Left lung (tissue), 14 donors: ENCODE measurements at places on chromosomes 2 and 18. TPM values are rescaled to one million over a fixed set of nuclear protein-coding genes. Genes with fewer than 3 reads are reported as not detected.

DNA sequence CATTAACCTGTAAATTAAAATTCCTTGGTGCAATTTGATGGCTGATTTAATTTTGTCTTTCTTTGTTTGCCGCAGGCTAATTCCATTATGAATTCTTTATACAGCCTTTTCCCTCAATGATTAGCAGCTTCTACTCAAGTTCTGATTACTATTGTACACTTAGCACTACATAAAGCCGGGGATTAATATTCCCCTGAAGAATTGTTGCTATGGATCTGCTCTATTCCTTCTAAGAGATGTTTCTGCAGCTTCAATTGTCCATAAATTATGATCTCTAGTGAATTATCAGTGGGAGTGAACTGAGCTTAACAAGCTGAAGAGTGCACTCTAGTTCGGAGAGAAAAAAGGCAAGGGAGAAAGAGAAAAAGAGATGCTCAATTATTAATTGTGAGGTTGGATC, 433.7 kb upstream of the SPRED2 start:
- no peak for DNase-seq

- no peak for DNase-seq
Measured at GRCh38 chr2:152618193-152618564, 99.1 kb downstream of the PRPF40A start.

DNA sequence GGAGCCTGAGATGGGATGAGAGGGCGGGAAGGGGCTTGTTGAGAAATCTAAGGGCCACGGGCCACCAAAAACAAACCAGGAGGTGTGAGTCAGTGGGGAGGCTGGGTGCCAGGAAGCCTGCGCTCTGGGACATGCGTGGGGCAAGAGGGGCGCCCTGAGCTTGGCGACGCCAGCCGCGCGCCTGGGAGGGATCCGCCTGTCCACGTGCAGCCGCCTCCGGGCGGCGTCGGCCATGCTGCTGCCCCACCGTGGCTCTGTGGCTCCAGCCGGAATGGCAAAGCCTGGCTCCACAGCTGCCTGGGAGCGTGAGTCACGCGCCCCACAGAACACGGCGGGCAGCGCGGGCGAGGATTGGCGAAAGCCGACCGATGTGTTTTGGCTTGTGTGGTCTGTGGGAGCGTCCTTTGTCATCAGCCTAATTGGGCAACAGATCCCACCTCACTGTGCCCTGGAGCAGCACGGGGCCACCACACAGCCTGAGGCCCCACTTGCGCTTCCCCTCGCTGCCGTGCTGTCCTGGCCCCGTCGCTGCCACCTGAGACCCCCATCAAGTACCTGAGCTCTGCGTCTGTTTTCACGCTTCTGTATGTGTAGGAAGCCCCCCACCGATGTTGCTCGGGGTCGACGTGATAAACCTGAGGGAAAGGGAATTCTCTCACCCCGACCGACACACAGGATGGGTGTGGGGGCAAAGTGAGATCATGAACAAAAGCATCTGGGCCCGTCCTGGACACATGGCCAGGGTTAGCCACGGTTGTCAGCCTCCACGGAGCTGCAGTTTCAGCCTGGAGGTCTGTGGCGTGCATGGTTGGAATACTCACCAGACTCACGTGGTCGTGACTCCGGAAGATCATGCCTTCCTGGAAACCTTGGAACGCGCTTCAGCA, 80.5 kb downstream of the NFATC1 start:
- DNase-seq: no peak

GRCh38 chr18:3332376-3332775, 70.4 kb downstream of the MYL12B start:
- no peak for DNase-seq

DNA sequence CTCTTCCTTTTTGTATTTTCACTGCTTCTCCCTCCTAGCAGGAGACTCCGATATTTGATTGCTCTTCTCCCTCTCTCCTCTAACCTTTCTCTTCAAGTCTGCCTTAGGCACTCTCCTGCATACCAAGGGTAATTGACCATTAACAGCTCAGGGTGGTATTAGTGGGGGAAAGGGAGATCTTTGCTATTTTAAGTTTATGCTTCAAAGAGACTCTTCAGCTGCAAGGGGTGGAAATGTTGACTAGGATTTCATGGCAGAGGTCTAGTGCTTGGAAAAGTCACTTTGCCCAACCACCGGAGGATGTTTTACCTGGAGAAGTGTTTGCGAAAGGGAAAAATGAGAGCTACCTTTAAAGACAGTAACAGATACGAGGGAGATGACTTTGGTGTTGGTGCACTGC, 453.7 kb downstream of the SLC4A3 start:
- no peak for DNase-seq

DNA sequence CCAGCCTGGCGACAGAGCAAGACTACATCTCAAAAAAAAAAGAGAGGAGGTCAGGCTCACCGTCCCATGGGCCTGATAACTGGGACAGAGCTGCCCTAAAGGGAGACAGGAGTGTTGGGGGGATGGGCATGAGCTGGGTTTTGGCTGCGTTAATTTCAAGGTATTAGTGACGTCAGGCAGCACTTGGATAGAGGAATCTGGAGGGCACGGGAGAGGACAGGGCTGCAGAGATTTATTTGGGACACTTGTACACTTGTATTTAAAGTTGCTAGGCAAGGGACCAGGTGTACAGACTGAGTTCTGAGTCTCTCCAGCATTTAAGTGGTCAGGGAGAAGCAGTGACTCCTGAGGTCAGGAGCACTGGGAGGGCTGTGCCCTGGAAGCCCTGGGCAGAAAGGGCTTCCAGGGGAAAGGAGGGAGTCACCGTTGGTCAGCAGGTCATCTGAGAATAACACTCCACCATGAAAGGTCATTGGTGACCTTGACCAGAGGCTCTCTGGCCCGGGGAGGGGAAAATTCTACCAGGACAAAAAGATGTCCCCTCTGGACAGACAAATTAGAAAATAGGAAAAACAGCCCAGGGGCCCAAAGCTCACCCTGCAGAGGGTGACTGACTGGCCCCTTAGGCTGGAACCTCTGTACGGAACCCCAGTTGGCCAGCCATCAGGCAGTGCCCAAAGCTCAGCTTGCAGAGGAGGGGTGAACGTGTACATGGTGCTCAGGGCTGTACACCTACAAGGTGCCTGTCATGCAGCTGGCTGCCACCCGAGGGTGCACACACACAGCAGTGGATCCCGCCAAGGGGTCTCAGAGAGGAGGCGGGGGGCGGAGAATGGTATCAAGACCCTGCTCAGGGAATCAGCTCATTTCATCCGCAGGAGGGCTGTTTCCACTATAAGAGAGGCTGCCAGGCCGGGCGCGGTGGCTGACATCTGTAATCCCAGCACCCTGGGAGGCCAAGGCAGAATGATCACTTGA, 23.0 kb upstream of the CNNM3 start:
- no peak for DNase-seq

DNA sequence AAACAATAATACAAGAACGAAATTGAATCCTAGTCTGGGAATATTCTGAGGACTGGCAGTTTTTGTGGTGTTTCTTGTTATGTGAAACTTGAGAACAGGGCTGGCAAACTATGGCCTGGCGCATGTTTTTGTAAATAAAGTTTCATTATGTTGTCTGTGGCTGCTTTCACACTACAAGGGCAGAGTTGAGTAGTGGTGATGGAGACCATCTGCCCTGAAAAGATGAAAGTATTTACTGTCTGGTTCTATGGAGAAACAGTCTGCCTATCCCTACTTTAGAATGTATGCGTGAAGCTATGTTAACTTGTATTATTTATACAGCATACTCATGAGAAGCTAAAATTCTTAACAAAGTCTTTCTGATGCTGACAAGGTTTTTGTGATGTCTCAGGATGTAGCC, 351.9 kb downstream of the LRRTM1 start:
- no peak for DNase-seq

- DNase-seq: no peak
Measured at GRCh38 chr18:32405588-32405987, 65.1 kb downstream of the GAREM1 start.

DNA sequence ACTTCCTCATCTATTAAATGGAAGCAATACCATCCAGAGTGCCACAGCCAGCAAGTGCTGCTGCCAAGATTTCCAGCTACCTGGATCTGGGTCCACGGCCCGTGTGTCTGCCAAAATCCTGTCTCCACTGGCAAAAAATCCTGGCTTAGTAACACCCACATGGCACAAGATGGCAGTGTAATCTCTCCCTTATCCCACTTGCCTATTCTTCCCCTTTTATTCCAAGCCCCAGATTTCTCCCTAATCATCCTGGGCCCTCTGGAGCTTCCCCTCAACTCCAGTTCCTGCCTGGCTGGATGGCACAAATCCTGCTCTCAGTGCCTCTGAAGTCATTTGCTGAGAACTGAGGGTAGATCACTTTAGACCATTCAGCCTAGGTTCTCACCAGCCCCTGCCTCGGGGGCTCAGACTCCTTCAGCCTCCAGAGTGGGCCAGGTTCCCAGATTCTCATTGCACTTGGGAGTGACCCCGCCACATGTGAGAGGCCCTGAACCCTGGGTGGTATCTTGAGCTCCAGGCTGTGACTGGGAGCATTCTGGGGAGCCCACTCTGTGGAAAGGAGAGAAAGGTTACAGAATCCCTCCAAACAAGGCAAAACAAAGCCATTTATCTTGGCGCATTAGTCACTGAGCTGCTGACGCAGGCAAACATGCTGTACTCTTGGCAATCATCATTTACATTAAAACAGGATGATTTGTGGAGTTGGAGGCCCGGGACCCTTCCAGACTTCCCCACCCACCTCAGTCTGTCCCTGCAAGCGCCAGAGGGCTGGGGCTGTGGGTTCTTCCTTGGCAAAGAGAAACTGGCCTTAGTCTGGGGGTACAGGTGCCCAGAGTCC, 325.8 kb downstream of the DYSF start:
- DNase-seq: no peak

DNA sequence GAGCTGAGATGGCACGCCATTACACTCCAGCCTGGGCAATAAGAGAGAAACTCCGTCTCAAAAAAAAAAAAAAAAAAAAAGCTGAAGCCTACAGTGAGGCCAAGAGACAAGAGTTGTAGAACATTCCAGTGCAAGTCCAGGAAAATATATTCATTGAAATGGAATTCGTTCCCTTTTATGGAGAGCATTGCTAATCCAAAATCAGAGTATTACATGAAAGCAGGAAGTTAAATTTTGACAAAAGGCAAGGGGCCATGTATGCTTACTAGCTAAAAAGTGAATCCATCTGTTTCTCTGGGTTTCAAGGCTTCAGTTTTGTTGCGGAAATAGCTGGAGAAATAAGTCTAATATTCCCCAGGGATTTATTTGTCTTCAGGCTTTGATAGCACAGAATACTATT, 471.7 kb downstream of the THSD7B start:
- DNase-seq: no peak

GRCh38 chr2:17752246-17752645, 1.4 kb downstream of the SMC6 start:
- no peak for DNase-seq

DNA sequence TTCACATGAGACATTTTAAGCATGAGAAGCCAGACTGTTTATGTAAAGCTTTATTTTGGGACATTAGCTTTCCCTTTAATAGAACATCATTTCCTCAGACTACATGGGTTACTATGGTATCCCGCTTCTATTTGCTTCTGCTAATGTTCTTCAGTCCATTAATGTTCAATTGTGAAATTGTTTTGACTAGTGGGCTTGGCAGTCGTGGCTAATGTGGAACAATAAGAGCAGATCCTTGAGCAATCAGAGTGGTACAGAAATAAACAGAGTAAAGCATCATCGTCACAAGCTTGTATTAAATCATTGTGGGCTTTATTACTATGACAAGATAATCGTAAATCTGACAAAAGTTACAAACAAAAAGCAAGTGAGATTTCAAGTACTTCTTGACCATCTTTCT, 60.2 kb downstream of the PDE1A start:
- no peak for DNase-seq

GRCh38 chr2:37156857-37157714, at the start of gene EIF2AK2:
Gene EIF2AK2, minus strand, starts transcription at chr2:37156980. Its CDS starts 9,174 bp downstream, at chr2:37147806.
- DNase-seq: peak; percentile 95

- DNase-seq: no peak
Measured at GRCh38 chr18:77671456-77672167, 422.0 kb downstream of the GALR1 start.

DNA sequence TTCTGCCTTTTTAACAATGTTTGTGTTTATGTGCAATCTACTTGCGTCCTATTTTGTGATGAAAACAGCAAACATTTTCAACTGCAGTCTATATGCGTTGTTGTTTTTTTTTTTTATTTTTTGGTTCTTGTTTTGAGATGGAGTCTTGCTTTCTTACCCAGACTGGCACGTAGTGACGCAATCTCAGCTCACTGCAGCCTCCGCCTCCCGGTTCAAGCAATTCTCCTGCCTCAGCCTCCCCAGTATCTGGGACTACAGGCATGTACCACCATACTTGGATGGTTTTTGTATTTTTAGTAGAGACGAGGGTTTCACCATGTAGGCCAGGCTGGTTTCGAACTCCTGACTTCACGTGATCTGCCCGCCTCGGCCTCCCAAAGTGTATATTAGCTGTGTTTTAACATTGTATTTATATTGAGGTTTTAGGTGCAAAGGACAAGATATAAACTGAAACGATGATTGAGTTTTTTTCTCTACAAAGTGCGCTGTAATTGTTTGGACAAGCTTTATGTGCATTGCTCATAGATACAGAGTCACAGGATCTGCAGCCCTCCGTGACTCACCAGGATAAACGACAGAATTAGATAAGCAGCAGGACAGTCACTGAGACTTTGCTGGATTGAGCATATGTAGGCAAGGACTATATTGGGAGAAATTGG, 17.4 kb downstream of the CDH7 start:
- DNase-seq: no peak

DNA sequence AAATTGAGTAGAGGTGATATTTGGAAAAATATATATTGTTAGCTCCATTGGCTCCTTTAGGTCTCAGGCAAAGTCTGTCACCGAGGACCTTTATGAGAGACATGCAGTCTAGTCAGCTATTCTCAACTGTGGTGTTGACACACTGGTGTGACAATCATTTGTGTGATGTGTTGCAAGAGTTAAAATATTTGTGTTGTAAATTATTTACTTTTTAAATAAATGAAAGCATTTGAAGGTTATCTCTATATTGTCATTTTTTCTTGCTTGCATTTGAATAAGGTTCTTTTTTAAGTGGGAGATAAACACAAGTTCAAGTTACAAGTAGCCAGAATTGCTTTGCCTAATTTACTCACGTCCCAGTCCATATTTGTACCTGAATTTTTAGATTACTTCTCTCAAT, 4.3 kb downstream of the REL start:
- no peak for DNase-seq

- DNase-seq: no peak
Measured at GRCh38 chr2:48756289-48756688, 765 bp upstream of the LHCGR start.

DNA sequence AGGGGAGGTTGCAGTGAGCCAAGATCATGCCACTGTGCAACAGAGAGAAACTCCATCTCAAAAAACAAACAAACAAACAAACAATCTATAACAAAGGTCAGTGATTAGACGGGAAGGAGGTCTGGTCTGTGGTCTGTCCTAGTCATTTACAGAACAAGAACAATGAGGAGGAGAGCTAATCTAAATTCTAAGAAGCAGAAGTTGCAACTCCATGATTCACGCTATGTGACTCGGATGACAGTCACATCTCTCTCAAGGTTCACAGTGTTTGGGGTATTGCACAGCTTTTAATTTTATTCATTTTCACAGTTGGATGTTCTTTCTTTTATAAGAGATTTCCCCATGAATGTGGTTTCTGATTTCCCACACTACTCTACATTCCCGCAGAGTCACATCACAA, 218.7 kb upstream of the PIEZO2 start:
- DNase-seq: no peak

ELOA2 gene
- polyA plus RNA-seq: not detected

KIF1A gene
- polyA plus RNA-seq: 4.2 TPM

SH3BP4 gene
- polyA plus RNA-seq: 27.0 TPM

TUBA3D gene
- polyA plus RNA-seq: 1.5 TPM

MLPH gene
- 2.3 TPM for polyA plus RNA-seq

SPDYA gene
- 2.8 TPM for polyA plus RNA-seq

SLC9A2 gene
- polyA plus RNA-seq: 0.38 TPM

GCKR gene
- polyA plus RNA-seq: 1.8 TPM

CD226 gene
- 5.6 TPM for polyA plus RNA-seq

ARHGAP25 gene
- 9.4 TPM for polyA plus RNA-seq

SPR gene
- 5.4 TPM for polyA plus RNA-seq
